Mucosa of gallbladder (tissue), 1 donor: ENCODE measurements at places on chromosomes 7 and 10. TPM values are rescaled to one million over a fixed set of nuclear protein-coding genes. Genes with fewer than 3 reads are reported as not detected.
A peak's percentile ranks its signal among the peaks of the same experiment; 100 is the strongest.

Gene MMRN2
- total RNA-seq = 17.4 TPM

GRCh38 chr7:54860003-54860775 lies 101.2 kb upstream of the SEC61G start:
- no peak for DNase-seq

DNA sequence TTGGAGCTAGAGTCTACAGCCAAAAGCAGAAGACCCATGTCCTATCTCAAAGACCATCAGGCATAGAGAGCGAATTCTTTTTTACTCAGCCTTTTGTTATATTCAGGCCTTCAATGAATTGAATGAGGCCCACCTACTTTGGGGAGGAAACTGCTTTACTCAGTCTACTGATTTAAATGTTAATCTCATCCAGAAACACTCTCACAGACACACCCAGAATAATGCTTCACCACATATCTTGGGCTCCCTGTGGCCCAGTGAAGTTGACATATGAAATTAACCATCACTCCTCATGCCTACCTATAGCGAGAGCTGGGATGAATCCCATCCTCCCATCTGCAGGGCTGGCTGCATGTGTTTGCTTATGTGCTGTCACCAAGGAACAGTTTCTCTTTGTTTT lies 26.0 kb upstream of the SORCS3 start:
- DNase-seq = no peak

DNA sequence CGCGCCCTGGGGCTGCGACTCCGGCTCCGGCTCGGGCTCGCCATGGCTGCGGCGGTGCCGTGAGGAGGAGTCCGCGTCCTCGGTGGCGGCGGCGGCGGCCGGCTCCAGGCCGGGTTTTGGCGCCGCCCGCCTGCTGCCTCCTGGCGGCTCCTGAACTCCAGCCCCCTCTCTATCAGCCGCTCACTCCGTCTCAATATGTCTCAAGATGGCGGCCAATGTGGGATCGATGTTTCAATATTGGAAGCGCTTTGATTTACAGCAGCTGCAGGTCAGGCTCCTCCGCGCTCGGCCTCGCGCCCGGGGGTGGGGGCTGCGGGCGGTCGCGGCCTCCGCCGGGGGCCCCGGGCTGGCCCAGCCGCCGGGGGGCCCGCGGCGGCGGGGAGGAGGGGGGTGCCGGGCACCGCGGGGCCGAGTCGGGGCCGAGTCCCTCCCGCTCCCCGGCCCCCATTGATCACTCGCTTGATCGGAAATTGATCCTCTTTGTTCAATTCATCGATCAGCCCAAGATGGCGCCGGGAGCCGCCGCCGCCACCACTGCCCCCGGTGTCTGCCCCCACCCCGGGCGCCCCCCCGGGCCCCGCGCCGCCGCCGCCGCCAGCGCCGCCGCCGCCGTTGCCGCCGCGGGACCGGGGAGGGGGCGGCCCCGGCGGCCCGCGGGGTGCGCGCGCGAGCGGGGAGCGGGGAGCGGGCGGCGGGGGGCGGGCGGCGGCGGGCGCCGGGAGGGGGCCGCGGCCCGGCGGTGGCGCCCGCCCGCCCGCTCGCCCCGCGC lies 1.4 kb upstream of the CUX1 start:
- DNase-seq = peak; percentile 72

- DNase-seq = no peak
These were observed 42.1 kb upstream of the INSIG1 start for GRCh38 chr7:155255621-155256020.

- DNase-seq = no peak
These were observed 110.9 kb upstream of the NANOS1 start for GRCh38 chr10:118918587-118918986.

DNA sequence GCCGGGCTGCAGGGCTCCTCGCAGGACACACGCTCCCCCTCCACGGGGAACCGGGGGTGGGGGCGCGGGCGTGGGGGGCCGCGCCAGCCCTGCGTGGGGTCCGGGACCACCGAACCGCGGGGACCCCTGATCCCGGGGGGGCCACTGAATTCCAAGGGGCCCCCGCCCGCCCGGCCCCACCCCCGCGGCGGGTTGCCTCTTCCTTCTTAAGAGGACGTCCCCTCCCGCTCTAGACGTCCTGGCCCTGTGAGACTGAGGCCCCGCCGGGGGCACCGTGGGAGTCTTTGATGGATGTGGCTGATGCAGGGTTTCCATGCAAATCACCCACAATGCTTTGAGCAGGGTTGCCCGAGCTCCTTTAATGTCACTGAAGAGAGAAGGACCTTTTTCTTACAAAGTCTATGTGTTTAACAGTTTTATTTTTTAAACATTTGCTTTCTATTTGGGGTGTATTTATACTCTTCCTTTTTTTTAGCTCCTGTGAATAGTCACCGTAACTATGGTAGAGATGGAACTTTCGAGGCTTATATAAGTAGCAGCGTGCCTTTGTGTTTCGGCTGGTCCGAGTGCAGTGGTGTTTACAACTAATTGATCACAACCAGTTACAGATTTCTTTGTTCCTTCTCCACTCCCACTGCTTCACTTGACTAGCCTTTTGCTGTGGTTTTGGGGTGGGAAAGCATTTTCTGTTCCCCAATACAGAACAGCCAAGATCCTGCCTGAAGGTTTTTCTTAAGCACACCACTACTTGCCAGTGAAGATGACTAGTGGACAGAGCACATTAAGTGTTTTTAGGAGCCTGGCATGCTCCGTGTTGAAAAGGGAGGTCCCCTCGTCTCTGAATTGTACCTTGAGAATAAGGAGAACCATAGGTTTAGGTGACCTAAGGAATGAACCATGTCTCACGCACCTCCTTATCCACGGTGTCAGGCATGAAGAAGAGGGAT lies 44.8 kb downstream of the PDIA4 start:
- peak; percentile 30 for DNase-seq

GRCh38 chr7:35866186-35866585 lies 65.3 kb downstream of the SEPTIN7 start:
- DNase-seq = no peak

- no peak for DNase-seq
These were observed 98.4 kb downstream of the PIP4K2A start for GRCh38 chr10:22615819-22616499.

DNA sequence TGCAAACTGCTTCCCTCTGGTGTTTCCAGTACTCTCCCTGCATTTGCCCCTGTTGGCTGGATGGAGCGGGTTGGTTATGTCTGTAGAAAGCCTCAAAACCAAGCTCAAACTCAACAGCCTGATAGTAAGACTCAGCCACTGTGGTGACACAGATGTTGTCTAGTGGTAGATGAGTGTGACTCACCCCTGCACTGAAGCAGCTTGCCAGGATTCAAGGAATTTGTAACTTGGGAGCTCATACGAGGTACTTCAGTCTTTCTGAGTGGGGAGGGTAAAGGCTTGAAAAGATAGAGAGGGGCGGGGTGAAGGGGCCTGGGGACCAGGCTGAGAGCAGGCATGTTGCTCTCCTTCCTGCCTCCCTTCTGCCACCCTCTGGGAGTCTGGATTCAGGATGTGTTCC lies 22.9 kb upstream of the AQP1 start:
- no peak for DNase-seq

DNA sequence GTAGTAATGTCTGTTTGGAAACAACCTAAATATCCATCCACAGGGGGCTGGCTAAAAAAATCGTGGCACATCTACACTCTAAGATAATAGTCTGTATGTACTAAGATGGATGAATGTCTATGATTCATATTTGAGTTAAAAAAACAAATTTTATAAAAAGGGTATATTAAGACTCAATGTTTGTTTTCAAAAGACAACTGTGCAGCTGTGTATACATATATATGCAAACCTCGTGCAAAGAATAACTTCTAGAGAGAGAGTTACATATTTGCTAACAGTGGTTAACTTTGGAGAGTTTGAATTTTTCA lies 323.5 kb downstream of the PLXNA4 start:
- no peak for DNase-seq

GRCh38 chr7:100090527-100091410 lies 2.0 kb downstream of the COPS6 start:
- no peak for DNase-seq
